ENCODE measurements at places on chromosomes 4 and X.
A peak's percentile ranks its signal among the peaks of the same experiment; 100 is the strongest.

DNA sequence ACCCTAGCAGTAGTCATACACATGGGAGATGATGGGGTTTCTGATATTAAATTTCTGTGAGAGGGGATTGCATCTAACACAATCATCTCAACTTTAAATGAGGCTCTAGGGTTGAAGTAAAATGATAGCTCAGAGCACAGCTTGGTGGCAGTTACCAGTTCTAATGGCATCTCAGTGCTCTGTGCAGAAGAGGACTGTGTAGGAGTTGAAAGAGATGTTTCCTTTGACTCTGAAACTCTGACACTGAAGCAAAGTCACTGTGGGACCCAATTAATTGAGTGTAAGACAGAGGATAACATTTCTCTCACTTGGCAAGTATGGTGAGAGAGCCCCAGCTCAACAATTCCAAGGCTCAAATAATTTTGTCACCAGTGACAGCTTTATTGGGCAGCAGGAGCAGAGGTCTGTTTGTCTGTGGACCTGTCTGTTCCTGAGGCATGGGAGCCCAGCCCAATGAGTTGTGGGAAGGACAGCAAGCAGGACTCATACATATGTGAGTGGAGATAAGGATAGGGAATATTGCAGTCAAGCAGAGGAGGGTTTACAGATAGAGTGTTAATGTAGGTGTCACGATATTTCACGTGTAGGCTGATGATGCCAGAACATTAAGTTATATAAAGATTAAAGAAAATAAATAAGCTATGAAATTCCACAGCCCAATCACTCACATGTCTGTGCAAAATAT lies 76.7 kb upstream of the NAF1 start:
- DNase-seq, result no peak

- peak; percentile 70 for DNase-seq
These were observed 39.8 kb downstream of the HAND2 start for GRCh38 chr4:173490256-173490655.

DNA sequence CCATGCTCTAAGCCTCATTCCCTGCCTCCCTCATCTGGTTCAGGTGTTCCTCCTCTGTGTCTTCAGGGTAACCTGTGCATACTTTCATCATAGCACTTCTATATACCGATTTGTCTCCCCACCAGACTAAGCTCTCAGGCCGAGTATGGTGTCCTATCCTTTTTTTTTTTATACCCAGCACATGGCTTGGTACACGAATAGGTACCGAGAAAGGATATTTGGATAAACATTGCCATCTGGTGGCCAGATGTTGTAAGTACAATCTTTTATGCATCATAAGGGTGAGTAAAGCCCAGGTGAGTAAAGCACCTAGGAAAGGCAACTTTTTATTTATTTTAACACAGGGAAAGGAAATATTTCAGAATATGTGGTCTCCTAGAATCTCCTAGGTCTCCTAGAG lies 68.4 kb downstream of the MID2 start:
- peak; percentile 34 for DNase-seq

- DNase-seq, result no peak
These were observed 503.9 kb downstream of the PDHA2 start for GRCh38 chr4:96343836-96344235.

- DNase-seq, result no peak
These were observed 60.3 kb upstream of the KLF3 start for GRCh38 chr4:38603652-38604051.

GRCh38 chr4:168717847-168718246 lies 221.0 kb downstream of the PALLD start:
- no peak for DNase-seq

- DNase-seq, result no peak
These were observed 182.9 kb downstream of the RELL1 start for GRCh38 chr4:37503261-37503660.

- DNase-seq, result peak; percentile 51
These were observed 81.2 kb downstream of the SHROOM3 start for GRCh38 chr4:76515975-76516843.

DNA sequence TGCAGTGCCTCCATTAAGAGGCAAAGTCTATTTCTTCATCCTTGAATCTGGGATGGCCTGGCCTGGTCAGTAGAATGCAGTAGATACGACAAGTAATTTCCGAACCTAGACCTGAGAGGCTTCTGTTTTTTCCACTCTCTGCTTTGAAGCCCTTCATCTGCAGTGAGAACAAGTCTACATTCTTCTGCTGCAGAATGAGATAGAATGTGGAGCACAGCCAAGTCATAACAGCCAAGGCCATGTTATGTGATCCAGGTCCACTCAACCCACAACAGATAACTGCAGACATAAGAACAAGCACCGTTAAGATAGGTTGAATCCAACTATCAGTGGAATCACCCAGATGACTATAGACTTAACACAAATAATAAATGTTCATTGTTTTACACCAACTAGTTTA lies 1297.7 kb downstream of the C4orf33 start:
- DNase-seq, result no peak

DNA sequence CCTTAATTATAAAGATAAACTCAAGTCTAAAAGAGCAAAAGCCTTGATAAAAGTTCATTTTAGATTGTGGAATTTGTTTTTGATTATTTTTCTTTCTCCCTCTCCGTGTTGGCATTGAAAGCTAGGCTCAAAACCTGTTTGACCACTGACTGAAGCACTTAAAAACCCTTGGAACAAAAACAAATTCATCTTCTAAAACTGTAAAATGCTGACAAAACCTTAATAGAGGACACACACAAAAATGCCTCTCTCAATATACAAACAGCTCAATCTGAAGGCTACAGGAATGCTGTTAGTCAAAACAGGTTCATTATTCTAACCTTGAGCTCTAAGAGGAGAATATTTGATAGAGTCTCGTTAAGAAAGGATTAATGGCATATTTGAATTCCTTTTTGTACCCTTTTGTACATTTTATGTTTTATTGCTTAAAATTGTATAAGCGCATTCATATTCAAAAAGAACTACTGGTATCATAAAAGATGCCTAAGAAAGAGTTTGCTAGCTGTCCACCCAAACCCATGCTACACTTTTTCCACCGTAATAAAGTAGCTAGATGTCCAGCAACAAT lies 74.3 kb upstream of the NAP1L5 start:
- DNase-seq, result no peak

- DNase-seq, result no peak
These were observed 4.4 kb upstream of the SRPX start for GRCh38 chrX:38225093-38225492.

DNA sequence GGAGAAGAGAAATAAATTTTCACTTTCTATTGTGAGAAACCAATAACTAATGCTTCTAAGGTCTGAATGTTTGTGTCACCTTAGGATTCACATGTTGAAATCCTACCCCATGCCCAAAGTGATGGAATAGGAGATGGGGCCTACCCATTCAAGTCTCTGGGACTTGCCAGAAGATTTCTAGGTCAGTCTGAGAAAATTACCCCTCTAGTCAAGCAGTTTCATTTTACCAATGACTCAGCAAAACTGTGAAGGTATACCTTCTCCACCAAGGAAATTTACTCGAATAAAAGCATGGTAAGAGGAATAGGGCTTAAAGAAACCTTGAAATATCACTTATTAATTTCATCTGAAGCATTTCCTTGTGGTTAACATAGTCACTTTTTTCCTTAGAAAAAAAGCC lies 23.5 kb upstream of the PAPSS1 start:
- DNase-seq, result no peak

DNA sequence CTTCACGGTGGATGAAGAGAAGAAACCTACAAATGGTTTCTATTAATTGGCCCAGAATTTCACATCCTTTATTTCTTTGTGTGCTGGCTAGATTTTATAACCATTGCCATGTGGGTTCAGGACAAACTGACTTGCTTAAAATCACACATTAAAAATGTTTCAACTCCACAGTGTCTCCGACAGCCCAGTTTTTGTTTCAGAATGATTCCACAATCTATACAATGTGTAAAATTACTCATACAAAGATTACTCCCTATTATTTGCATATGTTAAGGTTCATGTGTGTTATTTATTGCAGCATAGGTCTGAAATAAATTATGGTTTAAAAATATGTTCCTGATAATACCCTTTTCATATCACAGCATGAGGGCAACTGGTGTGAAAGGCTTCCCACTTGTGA lies 20.6 kb downstream of the DCHS2 start:
- DNase-seq, result no peak

GRCh38 chrX:134554291-134554690 lies 94.3 kb downstream of the HPRT1 start:
- DNase-seq, result peak; percentile 41

GRCh38 chrX:66030505-66031317 lies 9.2 kb downstream of the VSIG4 start:
- no peak for DNase-seq

DNA sequence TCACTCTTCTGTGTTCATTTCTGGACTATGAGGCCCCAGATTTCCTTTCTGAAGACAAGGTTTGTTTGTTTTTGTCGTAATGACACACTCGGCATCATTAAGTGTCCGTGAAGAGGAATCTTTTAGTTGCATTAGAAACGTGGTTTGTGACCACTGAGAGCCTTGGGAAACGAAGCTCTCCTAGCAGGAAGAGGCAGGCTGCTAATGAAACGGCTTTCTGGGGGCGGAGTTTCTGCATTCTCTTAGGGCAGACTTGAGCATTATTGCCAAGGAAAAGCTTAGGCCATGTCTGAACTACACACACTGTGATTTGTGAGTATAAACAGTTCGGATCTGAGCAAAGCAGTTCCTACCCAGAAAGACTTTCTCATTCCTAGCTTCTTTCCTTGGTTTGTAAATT lies 64.0 kb downstream of the SOX3 start:
- no peak for DNase-seq

DNA sequence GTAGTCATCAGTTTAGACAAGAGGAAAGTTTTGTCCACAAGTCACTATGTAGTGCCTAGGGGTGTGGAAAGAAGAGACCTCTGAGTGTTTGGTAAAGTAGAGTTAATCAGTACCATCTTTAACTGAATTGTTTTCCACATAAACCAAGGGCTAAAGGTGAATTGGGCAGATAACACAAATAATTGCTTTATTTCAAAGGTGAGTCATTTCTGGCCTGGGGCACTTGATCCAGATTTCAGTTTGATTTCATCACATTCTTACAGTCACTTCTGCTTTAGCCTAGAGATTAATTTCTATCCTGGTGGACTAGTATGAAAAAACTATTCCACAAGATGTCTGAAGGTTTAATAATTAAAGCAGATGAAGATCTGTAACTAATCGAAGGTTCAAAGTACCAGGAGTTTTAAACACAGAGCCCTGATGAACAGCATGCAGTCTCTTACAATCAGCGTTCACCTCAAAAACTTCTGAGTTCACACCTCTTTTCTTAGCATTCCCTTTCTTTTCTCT lies 74.5 kb upstream of the BOD1L1 start:
- peak; percentile 17 for DNase-seq

DNA sequence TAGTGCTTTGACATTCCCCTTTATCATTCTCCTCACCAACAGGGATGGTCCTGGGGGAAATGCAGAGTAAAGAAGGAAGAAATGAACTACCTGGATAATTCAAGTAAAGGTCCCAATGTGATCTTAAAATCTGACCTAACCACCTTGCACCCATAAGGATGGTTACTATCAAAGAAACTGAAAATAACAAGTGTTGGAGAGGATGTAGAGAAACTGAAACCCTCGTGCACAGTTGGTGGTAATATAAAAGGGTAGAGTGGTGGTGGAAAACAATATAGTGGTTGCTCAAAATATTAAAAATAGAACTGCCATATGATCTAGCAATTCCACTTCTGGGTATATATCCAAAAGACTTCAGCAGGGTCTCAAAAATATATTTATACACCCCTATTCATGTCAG lies 298.6 kb upstream of the PPARGC1A start:
- no peak for DNase-seq

DNA sequence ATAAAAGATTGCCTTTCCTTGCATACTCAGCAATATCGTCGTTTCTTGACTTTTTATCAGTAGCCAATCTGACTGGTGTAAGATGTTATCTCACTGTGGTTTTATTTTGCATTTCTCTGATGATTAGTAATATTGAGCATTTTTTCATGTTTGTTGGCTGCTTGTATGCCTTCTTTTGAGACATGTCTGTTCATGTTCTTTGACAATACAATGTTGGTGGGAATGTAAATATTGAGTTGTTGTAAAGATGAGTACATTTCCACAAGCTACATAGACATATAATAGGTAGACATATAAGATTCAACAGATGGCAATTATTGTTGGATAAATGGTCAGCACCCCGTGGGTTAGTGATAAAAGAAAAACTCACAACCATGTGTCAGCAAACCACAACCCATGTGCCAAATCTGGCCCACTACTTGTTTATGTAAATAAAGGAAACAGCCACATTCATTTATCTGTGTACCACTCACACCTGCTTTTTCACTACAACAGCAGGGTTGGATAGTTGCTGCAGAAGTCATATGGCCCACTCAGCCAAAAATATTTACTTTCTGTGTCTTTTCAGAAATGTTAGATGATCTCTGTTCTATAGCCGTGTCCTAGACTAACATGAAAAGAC lies 153.1 kb upstream of the VCX start:
- no peak for DNase-seq

DNA sequence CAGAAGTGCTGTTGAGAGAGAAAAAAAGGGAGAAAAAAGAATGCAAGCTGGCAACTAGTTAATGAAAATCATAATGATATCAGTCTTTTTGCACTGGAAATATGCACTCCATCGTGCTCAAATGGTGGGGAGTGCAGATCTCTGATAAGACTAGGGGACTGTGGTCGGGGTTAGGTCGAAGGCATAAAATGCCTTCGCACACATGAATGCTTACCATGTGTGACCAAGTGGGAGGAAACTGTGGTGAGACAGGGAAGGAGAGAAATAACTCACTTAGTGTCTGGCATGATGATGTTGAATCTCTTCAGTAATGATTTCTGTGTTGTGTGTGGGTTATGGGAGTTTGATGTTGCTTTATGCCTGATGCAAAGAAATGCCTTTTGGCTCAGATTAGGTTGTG lies 358.9 kb downstream of the FBXO8 start:
- DNase-seq, result no peak

DNA sequence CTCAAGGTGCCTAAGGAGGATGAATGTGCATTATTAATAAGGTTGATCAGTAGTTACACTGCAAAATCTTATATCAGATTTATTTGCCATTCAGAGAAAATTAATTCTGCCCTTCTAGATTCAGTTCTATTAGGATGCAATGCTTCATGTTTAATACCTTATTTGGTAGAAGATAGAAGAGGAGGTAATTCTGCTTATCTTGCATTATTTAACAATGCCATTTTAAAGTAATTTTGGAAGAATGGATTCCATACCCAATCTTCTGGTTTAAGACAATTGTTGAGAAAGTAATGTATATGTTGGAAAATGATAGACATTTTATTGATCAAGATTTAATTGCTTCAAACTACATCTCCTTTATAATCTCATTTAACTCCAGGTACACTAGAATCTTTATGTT lies 360.9 kb downstream of the ADGRL3 start:
- no peak for DNase-seq

DNA sequence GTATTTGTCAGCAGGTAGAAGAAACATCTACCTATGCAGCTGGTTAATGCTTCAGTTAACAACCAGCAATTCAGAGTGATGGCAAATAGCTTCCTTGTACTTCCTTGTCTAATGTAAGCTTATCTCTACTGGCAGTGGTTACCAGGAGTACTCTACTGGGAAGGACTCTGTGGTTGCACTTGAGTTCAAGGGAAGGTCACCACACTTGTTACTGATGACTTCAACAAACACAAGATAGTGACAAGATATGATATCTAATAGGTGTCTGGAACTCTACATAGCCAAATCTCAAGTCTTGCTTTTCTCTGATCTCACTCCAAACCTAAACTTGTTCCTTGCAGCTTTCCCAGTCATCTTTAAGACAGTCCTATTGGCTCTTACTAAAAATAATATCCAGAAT lies 1644.9 kb upstream of the TENM3 start:
- DNase-seq, result no peak
